ENCODE measurements at places on chromosomes 13 and 19.

GRCh38 chr13:94598281-94598680 is 2.3 kb upstream of the TGDS start:
- no peak for DNase-seq

DNA sequence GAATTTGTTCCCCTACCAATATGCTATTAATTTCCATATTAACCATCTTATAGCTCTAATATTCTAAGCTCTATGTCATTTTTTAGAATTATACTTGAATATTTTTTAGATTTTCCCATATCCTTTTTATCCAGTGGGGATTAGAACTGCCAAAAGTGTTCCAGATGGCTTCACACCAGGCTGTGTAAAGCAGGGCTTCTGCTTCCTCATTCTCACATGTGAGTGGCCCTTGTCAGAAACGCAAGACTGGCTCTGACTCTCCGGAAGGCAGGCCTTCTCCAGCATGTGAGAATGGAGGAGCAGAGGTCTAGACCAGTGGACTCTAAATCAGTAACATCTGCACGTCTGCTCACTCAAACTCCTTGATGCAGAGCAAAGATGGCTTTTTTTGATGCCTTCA is 650.1 kb downstream of the FGF9 start:
- DNase-seq, result no peak

DNA sequence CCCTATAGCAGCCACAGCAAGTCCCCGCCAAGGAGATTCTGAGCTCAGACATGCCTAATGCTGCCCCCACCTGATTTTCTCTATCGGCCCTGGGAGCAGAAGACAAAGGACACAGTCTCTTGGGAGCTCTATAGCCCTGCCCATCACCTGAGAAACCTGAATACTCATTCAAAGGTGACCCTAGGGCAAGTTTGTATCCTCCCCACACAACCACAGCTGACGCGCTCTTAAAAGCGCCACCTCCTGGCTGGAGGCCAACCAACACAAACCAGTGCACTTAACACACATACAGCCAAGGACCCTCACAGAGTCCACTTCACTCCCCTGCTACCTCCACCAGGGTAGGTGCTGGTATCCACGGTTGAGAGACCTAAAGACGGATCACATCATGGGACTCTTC is 8.8 kb upstream of the IGFL4 start:
- no peak for DNase-seq

- no peak for DNase-seq
Measured at GRCh38 chr19:4267101-4267900, 11.8 kb upstream of the SHD start.
